AG04449 (cell line): ENCODE measurements at places on chromosomes 7 and 10.
A peak's percentile ranks its signal among the peaks of the same experiment; 100 is the strongest.

DNA sequence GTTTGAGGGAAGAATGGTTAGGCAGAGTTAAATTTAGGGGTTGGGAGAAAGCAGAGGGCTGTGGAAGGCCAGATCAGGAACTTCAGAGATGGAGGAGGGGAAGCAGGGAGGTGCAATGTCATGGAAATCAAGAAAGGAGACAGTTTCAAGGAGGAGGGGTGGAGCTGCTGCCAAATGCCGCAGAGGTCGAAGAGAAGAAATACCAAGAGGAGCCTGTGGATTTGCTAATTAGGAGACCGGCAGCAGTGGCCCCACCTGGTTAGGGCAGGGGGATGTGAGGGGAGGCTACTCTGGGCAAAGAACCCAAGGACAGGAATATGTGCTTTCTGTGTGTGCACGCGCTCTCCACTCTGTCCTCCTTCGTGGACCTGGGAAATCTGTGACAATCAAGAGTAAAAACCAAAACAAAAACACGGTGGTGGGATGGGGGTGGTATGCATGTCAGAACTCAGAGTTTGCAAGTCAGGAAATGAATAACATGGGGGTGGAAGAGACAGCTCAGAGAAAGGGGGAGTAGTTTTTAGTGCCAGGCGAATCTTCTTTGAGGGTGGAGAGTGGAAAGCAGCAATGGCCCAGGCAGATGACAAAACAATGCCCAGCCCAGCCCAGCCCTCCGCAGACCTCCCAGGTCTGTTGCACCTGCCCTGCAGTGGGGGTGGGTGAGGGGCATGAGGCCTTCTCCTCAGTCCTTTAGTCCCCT lies 102.9 kb upstream of the PAX2 start:
- no peak for DNase-seq

DNA sequence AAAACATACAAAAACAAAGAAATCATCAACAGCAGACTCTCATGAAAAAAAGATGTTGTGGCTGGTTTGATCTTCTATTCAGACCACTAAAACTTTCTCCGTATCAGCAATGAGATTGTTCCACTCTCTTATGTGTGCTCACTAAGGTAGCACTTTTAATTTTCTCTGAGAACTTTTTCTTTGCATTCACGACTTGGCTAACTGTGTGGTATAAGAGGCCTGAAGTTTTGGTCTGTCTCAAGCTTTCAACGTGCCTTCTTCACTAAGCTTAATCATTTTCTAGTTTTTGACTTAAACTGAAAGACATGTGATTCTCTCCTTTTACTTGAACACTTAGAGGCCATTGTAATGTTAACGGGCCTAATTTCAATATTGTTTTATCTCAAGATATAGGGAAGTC lies 1231.6 kb downstream of the SORCS3 start:
- DNase-seq = no peak

DNA sequence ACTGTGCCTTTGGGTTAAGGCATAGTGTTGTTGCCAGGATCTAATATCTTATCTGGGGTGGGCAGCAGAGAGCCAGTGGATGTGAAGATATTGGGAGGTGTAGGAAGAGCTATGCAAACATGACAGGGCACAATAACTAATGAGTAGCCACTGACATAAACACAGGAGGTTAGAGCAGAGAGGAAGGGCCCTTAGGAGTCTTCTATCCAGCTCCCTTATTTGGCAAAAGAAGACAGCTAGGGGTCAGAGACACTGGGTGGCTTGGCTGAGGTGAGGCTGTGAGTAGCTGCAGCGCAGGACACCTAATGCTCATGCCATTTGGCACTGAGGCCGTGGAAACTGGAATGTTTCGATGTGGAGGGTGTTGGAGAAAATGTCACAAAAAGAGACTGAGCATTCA lies 176.3 kb upstream of the TCF7L2 start:
- no peak for DNase-seq

DNA sequence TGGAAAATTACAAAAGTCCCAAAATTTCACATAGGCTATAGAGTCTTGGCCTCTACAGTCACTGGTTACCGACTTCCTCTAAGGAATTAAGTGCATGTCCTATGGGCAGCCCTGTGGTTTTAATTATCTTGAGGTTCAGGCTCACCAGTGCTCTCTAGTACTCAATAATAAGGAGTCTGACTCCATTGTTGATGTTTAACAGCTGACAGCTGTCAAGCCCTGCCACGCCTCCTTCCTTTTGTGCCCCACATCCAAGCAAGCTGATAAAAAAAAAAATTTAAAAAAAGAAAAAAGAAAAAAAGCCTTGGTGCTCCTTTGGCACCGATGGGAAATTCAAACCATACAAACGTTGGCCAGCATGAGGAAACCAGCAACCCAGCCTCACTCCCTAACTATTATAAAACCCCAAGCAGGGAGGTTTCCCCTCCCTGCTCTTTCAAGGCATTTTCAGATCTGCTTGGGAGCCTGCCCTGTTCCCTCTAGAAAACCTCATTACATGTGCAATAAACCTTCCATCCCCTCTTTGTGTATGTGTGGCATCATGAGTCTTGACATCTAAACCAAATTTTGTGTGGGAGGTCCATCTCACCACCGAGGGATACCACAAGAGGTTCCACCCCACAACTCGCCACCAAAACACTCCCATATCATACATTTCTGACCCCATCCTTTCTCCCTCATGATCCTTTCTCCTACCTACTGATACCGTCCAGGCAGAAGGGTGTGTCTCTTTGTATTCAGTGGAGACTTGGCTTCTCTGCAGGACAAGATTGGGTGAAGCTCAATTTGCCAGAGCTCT lies 70.9 kb upstream of the CCDC71L start:
- DNase-seq = no peak

DNA sequence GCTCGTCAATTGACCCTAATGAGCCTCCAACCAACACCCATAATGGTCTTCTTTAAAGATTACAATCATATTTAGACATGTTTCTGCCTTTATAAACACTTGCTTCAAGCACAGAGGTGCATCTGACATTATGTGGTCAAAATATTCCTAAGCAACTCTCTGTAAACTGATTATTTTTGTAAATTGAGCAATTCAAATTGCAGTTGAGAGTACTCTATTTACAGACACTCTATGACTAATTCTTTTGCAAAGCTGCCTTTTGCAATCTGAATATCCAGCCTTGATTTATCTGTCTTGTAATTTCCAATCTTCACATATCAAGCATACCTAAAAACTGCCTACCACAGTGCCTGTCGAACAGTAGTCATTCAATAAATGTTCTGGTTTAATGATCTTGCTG lies 112.0 kb downstream of the PDE1C start:
- no peak for DNase-seq

- no peak for DNase-seq
Observed at GRCh38 chr7:71243736-71244410, 111.9 kb downstream of the GALNT17 start.

- no peak for DNase-seq
Observed at GRCh38 chr7:50448823-50449222, 1.3 kb downstream of the FIGNL1 start.

- DNase-seq = no peak
Observed at GRCh38 chr10:103855852-103856796, 748 bp upstream of the SH3PXD2A start.

GRCh38 chr10:16756561-16757221 lies 60.5 kb downstream of the RSU1 start:
- peak; percentile 47 for DNase-seq

- no peak for DNase-seq
Observed at GRCh38 chr7:45980973-45981372, 59.9 kb upstream of the IGFBP3 start.

GRCh38 chr10:60148266-60148840 lies 241.3 kb downstream of the ANK3 start:
- DNase-seq = peak; percentile 51

DNA sequence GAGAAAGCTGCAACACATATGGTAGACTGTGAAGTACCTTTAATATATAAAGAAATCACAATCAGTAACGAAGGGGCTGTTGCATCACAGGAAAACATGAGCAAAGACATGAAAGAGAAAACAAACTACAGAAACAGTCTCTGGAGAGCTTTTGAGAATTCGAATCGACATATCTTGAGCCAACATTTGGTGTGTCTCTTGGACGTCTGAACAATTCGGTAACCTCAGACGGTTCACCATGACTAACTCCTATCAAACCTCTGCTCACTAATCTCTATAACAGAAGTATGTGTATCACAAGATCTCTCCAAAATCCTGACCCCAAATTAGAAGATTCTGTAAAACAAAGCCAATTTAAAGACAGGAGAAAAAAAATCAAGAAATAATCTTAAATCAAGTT lies 262.0 kb upstream of the YAE1 start:
- no peak for DNase-seq

GRCh38 chr10:81963606-81964005 lies 88.6 kb downstream of the NRG3 start:
- DNase-seq = no peak

DNA sequence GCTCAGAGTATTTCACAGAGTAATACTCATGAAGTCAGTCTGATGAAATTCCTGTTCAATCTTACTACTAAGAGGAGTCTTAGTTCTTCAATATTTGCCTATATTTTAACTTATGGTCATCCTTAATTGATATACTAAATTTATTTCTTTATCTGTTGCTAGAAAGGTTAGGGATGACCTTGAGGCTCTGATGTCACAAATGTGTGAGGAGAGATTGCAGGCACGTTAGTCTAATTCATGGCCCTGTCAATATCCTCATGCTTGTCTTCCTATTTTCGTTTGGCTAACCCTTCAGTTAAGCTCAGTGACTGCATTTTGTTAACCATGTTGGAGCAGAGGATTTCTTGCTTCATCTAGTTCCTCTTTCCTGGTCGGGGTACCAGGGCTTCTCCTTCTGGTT lies 704.7 kb upstream of the COBL start:
- DNase-seq = no peak

- DNase-seq = no peak
Observed at GRCh38 chr10:131934769-131935168, 34.0 kb downstream of the PPP2R2D start.

GRCh38 chr7:150379441-150380379 lies 580 bp downstream of the ZNF775 start:
- DNase-seq = no peak

DNA sequence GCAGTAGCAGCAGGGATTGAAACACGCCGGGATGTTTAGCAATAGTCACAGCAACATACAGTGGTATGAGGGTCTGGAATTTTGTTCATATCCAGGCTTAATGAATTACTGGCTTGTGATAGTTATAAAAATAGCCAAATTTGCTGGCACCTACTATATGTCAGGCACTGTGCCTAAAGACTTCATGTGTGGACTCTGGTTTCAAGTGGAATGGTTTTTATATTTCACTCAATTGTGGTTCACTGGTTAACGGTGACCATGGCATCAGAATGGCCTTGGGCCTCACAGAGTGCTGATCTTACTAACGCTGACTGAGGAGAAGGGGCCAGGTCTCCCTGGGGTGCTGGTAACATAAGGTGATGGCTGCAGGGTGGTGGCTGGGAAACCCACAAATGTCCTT lies 55.7 kb downstream of the CELF2 start:
- DNase-seq = no peak

GRCh38 chr10:32111585-32111984 lies 55.4 kb upstream of the KIF5B start:
- DNase-seq = no peak

DNA sequence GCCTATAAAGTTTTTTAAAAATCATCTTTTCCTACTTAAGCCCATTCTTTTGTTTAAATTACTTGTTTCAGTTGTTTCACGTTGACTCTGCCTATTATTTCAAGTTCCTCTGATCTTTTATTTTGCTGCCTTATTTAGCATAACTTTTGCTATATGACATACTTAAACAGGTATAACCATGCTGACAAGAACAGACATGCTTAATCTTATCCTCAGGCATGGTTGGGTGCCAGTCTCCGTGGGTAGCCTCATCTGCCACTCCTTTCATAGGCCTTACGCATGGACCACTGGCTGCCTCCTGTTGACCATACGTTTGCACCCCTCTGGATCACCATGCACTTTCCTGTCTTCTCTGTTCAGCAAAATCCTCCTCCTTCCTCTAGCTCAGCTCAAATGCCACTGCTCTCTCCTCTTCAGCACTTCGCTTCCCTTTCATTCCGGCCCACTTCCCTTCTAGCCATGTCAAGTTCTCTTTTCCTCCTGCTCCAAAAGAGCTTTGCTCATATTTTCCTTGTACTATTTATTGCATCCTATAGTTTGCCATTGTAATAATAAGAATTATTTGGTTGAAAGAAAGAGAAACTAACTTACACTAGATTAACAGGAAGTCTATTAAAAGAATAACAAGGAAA lies 10.0 kb upstream of the TSPAN33 start:
- DNase-seq = no peak

- DNase-seq = no peak
Observed at GRCh38 chr10:35554036-35554435, 51.1 kb upstream of the GJD4 start.

DNA sequence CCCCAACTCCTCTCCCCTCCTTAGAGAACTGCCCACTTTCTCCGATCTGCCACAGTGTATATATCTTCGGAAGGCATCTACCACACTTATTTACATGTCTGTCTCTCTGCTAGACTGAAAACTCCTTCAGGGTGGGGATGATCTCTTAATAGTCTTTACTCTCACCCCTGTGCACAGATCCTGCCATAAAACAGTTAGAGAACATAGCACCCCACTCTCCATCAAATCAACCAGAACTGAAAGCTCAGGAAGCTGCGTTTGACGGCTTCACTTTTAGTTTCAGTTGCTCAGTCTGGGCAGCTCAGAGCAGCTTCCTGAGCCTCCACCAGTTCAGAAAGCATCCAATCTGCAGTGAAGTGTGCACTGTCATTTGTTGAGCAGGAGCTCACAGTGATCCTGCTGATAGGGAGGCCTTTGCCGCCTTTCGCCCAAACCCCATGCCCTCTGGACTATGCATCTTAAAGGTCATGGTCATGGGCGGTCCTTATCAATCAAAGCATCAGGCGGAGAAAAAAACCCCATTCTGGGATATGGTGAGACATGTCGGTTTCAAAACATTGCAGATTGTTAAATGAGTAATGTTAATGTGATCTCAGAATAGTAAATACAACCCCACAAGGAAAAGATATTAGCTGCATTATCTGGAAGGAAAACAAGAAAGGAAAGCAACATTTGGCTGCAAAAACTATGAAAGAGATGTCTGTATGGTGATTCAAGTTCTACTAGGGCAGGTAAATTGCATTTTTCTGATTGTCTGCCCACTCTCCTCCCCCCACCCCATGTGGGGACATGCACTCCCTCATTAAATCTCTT lies 167.1 kb upstream of the ADO start:
- no peak for DNase-seq

GRCh38 chr10:48509974-48510692 lies 94.7 kb downstream of the ARHGAP22 start:
- no peak for DNase-seq

DNA sequence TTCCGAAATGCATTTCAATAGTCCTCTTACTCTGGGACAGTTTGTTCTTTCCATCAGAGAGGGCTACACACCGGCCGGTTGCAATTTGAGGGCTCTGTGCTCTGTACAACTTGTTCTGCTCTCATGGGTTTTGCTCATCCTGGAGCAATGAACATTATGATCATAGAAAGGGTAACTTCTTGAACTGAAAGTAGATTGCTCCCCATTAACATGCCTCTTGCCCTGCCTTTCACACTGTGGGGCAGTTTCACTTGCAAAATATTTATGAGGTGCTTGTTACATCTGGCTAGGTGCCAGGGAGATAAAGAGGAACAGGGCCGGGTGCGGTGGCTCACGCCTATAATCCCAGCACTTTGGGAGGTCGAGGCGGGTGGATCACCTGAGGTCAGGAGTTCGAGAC lies 97.3 kb upstream of the MPP7 start:
- DNase-seq = no peak

GRCh38 chr7:1708596-1709251 lies 38.6 kb downstream of the ELFN1 start:
- no peak for DNase-seq
